Nasal cavity respiratory epithelium epithelial cell of viscerocranial mucosa (primary cell): ENCODE measurements at places on chromosomes 12 and 14. TPM values are rescaled to one million over a fixed set of nuclear protein-coding genes. Genes with fewer than 3 reads are reported as not detected.

Gene EIF5
- 215 and 286 TPM in 2 replicates for total RNA-seq

Gene NRL
- total RNA-seq = 1.1 and 1.7 TPM in 2 replicates

Gene STON2
- 96.0 and 456 TPM in 2 replicates for total RNA-seq

Gene LALBA
- total RNA-seq = not detected in 2 replicates

Gene CCDC77
- total RNA-seq = 2.8 and 4.8 TPM in 2 replicates

Gene EVL
- 5.8 and 18.8 TPM in 2 replicates for total RNA-seq

Gene TMX1
- total RNA-seq = 45.8 and 48.5 TPM in 2 replicates

Gene ACOT6
- not detected in 2 replicates for total RNA-seq

Gene ITPR2
- 13.3 and 18.5 TPM in 2 replicates for total RNA-seq

Gene KRT71
- total RNA-seq = not detected in 2 replicates

Gene CBLN3
- total RNA-seq = 0.34 and 2.5 TPM in 2 replicates

Gene RTL1
- total RNA-seq = not detected in 2 replicates

Gene SMCO3
- not detected in 2 replicates for total RNA-seq

Gene HOXC12
- not detected in 2 replicates for total RNA-seq

Gene RFLNA
- total RNA-seq = 0.34 and 4.0 TPM in 2 replicates

Gene KRT2
- not detected in 2 replicates for total RNA-seq

Gene IL22
- total RNA-seq = not detected in 2 replicates

Gene CDK2
- 8.3 and 10.6 TPM in 2 replicates for total RNA-seq

Gene OXA1L
- 36.6 and 48.3 TPM in 2 replicates for total RNA-seq

Gene RAB5B
- total RNA-seq = 49.9 and 80.6 TPM in 2 replicates

Gene OR10AD1
- not detected in 2 replicates for total RNA-seq

Gene SAMD4A
- 11.3 and 13.0 TPM in 2 replicates for total RNA-seq

Gene FAIM2
- under 0.01 TPM in 1 of 2 replicates, not detected in the other for total RNA-seq

Gene TMPRSS12
- not detected in 2 replicates for total RNA-seq

Gene POTEM
- not detected in 2 replicates for total RNA-seq

Gene SLC10A1
- total RNA-seq = under 0.01 TPM in 1 of 2 replicates, not detected in the other

Gene GLIPR1L2
- 0.68 and 0.93 TPM in 2 replicates for total RNA-seq

Gene ASCL1
- total RNA-seq = not detected in 2 replicates

Gene E2F7
- 9.4 and 12.3 TPM in 2 replicates for total RNA-seq

Gene NFATC4
- total RNA-seq = 3.4 and 9.5 TPM in 2 replicates

Gene SIX6
- total RNA-seq = not detected in 2 replicates

Gene PRIMA1
- total RNA-seq = under 0.01 TPM in 1 of 2 replicates, not detected in the other

Gene ABCD4
- total RNA-seq = 11.6 and 26.1 TPM in 2 replicates

Gene CFAP73
- not detected in 2 replicates for total RNA-seq

Gene TAS2R50
- total RNA-seq = 0.34 and 5.9 TPM in 2 replicates

Gene TNFAIP2
- total RNA-seq = 8.2 and 26.8 TPM in 2 replicates

Gene PROX2
- total RNA-seq = not detected in 2 replicates

Gene TCL1B
- total RNA-seq = not detected in 2 replicates

Gene INHBE
- 0.34 and 1.5 TPM in 2 replicates for total RNA-seq

Gene TSPAN11
- 0.07 TPM in 1 of 2 replicates, not detected in the other for total RNA-seq

Gene C14orf180
- total RNA-seq = not detected in 2 replicates

Gene ACSM4
- total RNA-seq = not detected in 2 replicates

Gene AQP2
- not detected in 2 replicates for total RNA-seq

Gene LRP1-AS
- total RNA-seq = not detected in 2 replicates

Gene LRFN5
- under 0.01 TPM in 1 of 2 replicates, not detected in the other for total RNA-seq

Gene CLEC1B
- not detected in 2 replicates for total RNA-seq

Gene PLD4
- total RNA-seq = not detected in 2 replicates

Gene GALNT6
- 6.5 and 73.5 TPM in 2 replicates for total RNA-seq

Gene SSPN
- 0.68 and 3.1 TPM in 2 replicates for total RNA-seq

Gene KANSL2
- 61.7 and 87.1 TPM in 2 replicates for total RNA-seq

Gene IL31
- not detected in 2 replicates for total RNA-seq

Gene DLK1
- not detected in 2 replicates for total RNA-seq

Gene SDSL
- total RNA-seq = 7.4 and 9.6 TPM in 2 replicates

Gene PA2G4
- total RNA-seq = 229 and 242 TPM in 2 replicates

Gene PARP2
- total RNA-seq = 9.9 and 10.7 TPM in 2 replicates

Gene PKP2
- 56.0 and 76.3 TPM in 2 replicates for total RNA-seq

Gene MYRFL
- 0.34 and 0.43 TPM in 2 replicates for total RNA-seq
